ENCODE measurements at places on chromosomes 1 and 21.

- DNase-seq = peak; percentile 70
Observed at GRCh38 chr1:244796719-244797406, 38.6 kb upstream of the COX20 start.

- DNase-seq = no peak
Observed at GRCh38 chr1:48757363-48757762, 19.3 kb downstream of the BEND5 start.

- DNase-seq = no peak
Observed at GRCh38 chr1:27438621-27439061, 46.2 kb downstream of the GPR3 start.

DNA sequence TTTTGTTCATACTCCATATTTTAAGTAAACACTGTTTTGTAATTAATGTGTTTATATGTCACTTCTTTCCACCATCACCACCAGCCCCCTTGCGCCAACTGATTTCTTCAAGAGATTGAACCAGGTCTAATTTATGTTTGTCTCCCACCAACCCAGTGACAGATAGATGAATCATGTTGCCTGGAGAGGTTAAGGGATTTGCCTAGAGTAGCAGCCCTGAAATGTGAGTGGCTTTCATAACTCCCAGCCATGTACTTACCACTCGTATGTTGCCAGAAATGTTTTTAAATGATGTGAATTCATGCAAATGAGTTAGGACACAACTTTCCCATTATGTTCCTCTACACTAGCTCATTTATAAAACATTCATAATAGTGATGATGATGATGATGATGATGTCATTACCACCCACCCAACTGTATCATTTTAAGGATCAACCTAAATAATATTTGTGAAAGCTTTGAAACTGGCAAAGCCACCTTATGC lies 86.9 kb downstream of the LRRC8D start:
- no peak for DNase-seq

- no peak for DNase-seq
Observed at GRCh38 chr1:211328866-211329475, 2.3 kb downstream of the TRAF5 start.

DNA sequence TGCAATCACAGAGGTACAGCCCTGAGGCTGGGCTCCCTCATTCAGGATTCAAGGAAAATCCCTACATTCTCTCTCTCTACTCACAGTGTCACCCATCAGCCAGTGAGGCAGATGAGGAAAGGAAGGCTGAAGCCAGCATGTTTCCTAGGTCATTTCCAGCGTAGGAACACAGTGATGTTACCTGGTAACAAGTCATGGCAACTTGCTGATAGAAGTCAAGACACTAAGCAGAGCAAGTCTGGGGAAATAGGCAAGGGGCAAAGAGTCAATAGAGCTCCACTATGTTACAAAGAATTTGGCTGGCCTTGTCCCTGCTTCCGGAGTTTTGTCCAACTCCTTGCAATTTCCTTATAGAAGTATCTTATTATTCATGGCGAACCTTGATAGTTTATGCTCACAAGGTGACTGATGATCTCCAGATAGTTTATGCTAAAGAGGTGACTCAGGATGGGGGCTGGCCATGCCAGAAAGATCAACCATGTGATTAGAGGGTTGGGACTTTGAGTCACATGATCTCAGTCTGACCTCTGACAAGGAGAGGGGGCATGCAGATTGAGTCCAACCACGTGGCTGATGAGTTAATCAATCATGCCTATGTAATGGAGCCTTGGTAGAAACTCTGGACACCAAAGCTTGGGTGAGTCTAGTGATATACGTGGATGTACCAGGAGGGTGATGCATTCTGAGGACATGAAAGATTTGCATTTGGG lies 51.1 kb downstream of the SUSD4 start:
- no peak for DNase-seq

GRCh38 chr1:112935461-112936111 lies 20.4 kb downstream of the SLC16A1 start:
- DNase-seq = no peak

GRCh38 chr1:207089627-207090355 lies 1.1 kb downstream of the C4BPB start:
- no peak for DNase-seq

GRCh38 chr1:245822996-245823395 lies 668.2 kb downstream of the KIF26B start:
- no peak for DNase-seq

GRCh38 chr1:13682444-13682843 lies 17.5 kb upstream of the PRDM2 start:
- no peak for DNase-seq

GRCh38 chr1:188867614-188868013 lies 1610.0 kb downstream of the BRINP3 start:
- no peak for DNase-seq

GRCh38 chr1:184031409-184032107 lies 6.0 kb downstream of the COLGALT2 start:
- DNase-seq = no peak

DNA sequence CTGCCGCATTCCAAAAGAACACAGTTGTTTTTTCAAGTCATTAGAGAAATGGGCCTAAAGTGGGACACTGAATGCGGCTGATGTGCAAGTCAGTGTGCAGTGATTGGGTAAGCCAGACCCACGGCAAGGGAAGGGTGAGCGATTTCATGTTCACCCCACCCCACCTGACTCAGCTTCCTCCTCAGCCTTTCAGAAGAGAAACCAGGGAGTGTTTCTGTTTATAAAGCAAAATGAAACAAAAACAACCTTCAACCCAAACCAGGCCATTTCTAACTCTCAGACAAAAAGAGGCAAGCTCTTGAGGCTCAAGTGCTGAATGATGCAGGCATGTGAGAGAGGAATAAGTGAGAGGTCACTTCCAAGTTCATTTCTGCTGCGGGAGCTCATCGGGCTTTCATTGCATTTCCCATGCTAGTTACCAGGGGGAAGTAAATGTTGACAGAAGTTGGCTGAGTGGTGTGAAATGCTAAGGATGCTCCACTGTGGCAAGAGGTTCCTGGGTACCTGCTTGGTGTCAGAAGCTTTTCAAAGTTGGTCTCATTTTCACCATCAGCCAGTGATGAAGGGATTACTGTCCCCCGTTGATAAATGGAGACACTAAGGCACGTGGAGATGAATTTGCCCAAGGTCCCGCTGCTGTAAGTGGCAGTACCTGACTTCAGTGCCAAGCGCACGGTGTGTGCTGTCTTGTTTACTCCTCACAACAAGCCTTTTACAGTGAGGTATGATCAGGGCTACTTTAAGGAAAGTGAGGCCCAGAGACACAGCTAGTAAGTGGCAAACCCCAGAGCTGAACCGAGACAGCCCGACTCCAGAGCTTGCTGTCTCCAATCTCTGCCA lies 29.1 kb downstream of the STPG1 start:
- no peak for DNase-seq

- DNase-seq = peak; percentile 92
Observed at GRCh38 chr1:119711804-119712341, at the start of gene PHGDH. Gene PHGDH (plus strand): TSS chr1:119711934. CDS start chr1:119712023, 89 bp downstream.

GRCh38 chr1:107342316-107342715 lies 201.5 kb downstream of the NTNG1 start:
- no peak for DNase-seq

DNA sequence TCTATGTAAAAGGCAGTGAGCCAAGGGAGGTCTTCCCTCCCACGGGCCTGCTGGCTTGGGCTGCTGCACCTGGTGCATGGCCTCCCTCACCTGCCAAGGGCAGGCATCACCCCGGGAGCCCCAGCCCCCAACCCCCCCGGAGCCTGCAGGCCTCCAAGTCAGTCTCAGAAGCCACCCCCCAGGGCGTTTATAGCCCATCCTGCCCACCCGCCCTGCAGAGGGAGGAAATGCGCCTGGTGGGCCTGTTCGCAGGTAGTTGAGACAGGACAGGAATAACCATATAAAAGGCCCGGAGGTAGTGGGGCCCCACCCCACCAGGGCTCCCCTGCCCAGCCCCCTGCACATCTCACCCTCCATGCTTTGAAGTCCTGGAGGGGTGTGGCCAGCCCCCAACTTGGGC lies 18.2 kb upstream of the ARF1 start:
- DNase-seq = no peak

DNA sequence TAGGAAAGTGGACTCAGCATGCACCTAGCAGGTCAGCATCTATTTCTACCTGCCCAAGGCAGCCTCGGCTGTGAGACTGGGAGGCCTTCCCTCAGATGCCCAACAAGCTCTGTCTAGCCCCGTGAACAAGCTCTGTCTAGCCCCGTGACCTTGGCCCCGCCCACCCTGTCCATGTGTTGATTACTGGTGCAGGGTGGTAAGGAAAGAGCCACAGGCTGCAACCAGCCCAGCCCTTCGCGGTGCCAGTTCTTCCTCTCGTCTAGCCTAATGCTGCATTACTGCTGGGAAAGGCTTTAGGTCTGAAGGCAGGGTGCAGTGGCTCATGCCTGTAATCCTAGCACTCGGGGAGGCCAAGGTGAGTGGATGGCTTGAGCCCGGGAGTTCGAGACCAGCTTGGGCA lies 2.2 kb downstream of the GPR153 start:
- DNase-seq = no peak

DNA sequence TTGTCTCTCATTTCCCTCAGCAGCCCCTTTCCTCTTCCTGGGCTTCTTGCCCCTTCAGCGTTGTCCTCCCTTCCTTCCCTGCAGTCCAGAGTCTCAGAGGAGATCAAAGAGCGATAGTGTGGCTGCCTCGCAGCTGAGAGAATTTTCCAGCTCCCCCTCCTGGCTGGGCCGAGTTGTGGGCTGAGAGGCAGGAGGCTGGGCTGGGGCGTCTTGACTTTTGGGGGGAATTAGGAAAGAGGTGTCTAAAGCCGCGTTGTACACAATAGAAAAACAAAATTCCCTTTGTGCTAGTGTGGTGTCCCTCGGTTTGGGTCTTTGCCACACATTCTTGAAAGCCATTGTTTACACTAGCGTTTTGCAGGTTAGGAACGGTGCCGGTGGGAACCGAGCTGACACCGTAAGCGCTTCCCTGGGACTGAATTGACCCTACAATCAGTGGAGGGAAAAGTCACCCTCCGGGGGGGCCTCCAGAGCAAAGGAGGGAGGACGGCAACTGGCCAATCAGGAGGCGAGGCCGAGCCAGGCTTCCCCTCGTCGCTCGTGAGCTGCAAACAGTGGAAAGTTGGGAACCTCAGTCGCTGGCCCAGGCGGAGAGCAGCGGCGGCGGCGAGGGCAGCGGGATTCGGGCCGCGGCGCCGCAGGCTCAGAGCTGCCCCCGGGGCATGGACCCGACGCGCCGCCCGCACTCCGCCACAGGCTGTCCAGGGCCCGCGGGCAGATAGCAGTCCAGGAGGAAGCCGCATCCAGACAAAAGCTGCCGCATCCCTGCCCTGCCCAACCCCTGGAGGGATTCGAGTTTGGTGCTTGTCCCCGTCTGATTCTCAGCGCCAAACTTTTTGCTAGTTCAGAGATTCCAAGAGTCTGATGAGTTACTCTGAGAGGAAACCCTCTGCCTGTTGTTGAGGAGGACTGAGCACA lies at the start of gene HMCN1:
Gene HMCN1 (plus strand): TSS at position 574 of the 918 bp plus-strand sequence. CDS start 389 bp downstream, outside the sequence.
- DNase-seq = peak; percentile 41

- no peak for DNase-seq
Observed at GRCh38 chr1:224287714-224288113, 42.3 kb downstream of the NVL start.

DNA sequence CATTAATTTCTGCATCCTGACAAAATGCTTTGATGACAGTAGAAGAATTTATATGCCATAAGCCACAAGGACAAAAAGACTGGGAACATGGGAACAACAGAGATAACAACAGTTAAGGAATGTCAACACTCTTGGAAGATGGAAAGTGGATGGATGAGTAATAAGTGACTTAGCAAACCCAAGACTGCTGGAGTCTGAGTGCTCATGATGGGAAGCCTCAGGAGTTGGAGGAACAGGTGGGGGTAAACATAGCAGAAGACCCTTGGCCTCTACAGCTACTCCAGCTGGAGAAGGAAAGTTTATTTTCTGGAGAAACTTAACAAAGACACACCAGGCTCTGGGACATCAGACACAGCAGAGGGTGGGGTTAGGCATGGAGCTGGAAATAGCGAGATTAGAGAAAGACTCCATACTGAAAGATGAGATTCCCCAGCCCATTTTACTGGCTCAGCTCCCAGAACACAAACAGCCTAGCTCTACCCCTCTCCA lies 13.6 kb downstream of the G0S2 start:
- no peak for DNase-seq

DNA sequence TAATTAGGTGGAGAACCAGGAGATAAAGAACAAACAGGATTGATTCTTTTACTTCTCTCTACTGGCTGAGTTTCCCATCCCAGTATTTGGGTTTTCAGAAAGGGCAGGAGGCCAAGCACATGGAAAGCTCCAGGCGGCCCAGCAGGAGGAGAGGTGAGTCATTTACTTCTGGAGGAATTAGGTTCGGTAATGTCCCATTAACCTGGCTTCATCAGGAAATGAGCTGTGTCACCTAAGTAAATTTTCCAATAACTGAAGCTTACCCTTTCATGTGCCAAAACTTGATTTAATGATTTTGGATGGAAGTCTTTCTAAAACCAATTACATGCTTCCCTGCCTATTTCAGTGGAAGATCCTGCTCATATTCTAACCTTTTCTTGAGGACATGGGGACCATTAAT lies 257.6 kb upstream of the USP24 start:
- DNase-seq = no peak

- DNase-seq = peak; percentile 55
Observed at GRCh38 chr1:214360525-214361164, 79.7 kb downstream of the SMYD2 start.

DNA sequence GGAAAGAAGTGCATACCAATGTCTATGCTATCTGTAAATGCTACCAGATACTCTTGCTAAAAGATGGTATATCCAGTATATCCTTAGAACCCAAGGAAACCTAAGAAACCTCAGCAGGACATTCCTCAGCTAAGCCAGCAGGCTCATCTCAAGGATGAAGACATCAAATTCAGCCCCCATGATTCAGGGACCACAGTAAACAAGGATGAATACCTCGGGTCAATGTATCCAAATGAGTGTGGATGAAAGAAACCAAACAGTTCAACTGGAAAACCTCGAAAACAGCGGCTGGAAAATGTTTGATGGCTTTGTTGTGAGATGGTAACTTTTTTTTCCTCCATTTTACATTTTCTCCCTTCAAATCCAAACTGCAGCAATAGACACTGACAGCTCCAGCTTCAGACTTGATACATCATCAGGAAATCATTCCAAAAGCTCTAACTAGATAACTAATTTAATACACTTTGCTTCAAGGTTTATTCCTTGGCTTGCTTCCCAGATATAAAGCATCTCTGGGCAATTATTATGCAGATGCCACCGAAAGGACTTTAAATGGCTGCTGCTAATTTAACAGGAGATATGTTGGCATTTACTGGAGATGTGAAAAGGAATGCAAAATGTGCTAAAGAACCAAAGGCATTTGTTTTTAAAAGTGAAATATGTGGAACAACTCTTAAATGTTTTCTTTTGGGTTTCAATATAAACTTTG lies 73.6 kb downstream of the SMYD2 start:
- no peak for DNase-seq

GRCh38 chr1:59434336-59434735 lies 137.4 kb downstream of the FGGY start:
- peak; percentile 12 for DNase-seq

DNA sequence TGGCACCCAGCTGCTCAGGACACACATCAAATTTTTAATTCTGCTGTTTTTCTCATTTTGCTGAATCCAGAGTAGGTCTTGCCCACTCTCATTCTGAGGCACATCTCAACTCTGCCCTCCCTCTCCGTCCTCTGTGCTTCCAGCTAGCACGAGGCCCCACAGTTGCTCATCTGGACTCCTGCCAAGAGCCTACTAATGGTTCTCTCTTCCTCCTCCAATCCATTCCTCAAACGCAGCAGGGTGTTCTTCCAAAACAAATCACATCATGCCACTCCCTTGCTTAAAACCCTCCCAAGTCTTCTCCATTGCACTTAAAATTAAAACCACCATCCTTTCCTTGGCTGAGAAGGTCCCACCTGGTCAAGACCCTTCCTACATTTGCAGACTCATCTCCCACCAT lies 49.8 kb upstream of the SCAF4 start:
- DNase-seq = peak; percentile 21

- DNase-seq = no peak
Observed at GRCh38 chr1:59298026-59298583, 1.2 kb downstream of the FGGY start.

Measured in KBM-7 (cell line).